ENCODE measurements at places on chromosomes 7 and 10.

DNA sequence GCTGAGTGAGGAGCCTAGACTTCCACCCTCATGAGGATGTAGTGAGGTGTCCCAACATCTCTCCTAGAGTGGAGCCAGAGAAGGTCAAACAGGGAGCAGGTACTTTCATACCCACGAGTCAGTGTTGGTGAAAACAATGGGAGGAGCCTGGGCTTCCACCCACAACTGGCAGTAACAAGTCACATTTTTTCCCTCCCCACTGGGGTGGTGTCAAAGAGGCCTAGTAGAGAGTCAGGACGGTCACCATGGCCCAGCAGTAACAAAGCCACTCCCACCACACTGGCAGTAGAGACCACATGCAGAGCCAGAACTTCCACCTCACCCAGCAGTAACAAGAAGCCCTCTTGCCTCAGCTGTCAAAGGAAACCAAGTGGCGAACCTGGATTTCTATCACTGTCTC lies 280.2 kb upstream of the IMMP2L start:
- DNase-seq = no peak

GRCh38 chr10:112376396-112376790 lies 2.5 kb downstream of the ACSL5 start:
- DNase-seq = no peak

- no peak for DNase-seq
Observed at GRCh38 chr7:101859411-101860106, 42.1 kb downstream of the CUX1 start.

- no peak for DNase-seq
Observed at GRCh38 chr7:111765751-111766643, 203.7 kb upstream of the IMMP2L start.

Data from stimulated activated CD8-positive, alpha-beta memory T cell treated with anti-CD3 and anti-CD28 coated beads, Interleukin-2, amount 100 ng/mL, for 1 hour (primary cell).